ENCODE measurements at places on chromosomes 16 and 17.
A peak's percentile ranks its signal among the peaks of the same experiment; 100 is the strongest.

- DNase-seq = peak; percentile 93
These were observed 37.4 kb downstream of the CLEC16A start for GRCh38 chr16:10981697-10982216.

DNA sequence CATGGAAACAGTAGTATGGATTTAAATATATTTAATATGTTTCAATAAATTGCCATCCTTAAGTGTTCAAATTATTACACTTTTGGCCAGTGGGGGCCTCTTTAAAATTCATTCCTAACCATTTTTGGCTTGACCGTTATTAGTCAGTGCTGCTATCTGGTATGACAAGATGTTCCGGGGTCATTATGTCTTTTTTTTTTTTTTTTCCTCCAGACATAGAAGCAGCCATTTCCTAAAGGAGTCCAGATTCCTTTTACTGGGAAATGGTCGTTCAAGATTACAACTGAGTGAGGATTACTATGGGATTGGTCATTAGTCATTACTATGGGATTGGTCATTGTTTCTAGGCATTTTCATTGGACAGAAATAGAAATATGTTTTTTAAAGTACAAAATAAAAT, 53.4 kb downstream of the NF1 start:
- DNase-seq = no peak

DNA sequence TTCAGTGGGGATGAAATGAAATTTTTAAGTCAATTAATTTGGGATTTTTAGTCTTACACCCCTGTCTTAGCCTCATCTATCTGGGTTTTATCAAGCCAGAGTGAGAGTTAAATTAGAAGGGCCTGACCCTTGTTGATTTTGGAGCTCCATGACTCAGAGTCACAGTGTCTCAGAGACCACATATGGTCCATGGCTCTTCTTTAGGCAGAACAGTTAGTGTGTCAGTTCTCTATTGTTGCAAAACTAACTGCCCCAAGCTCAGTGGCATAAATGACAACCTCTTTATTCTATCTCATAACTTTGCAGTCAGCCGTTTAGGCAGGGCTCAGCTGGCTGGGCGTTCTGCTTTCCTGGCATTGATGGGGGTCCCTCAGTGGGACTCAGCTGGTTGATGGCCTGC, 44.7 kb downstream of the IRF8 start:
- DNase-seq = no peak

- no peak for DNase-seq
These were observed 339.1 kb upstream of the RBFOX1 start for GRCh38 chr16:6993544-6993943.

DNA sequence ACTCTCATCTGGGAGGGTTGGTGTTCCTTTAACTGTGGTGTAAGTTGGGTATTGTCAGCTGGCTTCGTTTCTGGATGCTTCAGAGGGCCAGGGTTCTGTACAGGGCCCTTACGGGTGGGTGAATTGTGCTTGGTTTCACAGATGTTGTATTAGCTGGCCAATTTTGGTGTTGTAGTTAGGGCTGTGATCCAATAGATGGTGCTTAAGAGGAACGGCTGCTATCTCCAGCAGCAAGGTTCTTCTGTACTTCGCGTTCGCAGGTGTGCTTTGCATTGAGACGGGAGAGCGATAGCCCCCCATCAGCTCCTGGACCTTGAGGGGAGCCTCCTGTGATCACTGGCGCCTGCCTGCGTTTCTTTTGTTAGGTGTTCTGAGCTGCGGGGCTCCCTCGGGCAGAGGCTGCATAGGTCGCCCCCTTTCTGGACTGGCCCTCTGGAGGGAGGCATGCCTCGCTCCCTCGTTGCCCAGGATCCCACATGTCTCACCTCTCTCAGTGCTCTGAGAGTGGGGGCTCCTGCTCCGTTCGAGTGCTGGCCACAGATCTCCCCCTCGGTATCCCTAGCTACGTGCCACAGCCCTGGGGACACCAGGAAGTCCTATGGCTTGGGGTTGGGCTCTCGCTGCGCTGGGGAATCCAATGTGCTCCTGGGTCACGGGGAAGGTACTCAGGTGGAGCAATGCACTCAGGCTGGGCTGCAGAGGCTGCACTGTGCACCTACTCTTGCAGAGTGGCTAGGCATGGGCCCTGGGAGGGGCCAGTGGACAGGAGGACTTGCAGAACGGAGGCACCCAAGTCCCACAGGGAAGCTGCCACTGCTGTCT, 837 bp upstream of the PRDM7 start:
- DNase-seq = peak; percentile 83

DNA sequence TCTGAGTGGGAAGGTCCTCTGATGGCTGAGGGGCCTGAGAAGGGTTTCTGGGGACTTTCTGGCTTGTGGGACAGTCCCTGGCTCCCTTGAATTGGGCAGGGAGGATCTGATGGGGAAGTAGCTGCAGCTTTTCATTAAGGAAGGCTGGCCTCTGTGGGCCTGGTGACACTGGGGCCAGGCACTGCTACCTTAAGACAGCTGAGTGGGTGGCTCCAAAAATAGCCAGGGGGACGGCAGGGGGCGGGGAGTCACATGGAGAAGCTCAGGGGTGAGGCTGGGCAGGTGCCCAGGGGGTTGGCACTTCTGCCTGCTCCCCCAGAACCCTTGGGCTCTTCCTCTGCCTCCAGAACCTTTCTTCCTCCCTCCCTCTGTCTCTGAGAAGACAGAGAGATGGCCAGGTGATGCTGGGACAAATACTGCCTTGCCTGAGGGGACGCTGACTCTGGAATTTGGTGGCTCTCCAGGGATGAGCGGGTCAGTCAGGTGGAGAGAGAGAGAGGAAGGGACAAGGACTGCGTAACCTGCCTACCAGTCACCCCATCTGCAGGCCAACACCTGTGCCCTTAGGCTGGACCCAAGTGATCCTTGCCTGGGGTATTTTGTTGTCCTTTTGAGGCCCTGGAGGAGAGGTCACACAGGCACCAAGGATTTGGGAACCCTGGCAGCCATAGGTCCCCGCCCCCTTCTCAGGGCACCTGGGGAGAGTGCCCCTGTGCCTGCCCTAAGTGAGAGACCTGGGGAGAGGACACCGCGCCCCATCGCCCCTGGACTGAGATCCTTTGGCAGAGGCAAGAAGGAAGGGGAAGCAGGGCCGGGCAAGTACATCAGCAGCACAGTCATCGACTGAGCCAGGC, 1.7 kb upstream of the SGCA start:
- DNase-seq = no peak

DNA sequence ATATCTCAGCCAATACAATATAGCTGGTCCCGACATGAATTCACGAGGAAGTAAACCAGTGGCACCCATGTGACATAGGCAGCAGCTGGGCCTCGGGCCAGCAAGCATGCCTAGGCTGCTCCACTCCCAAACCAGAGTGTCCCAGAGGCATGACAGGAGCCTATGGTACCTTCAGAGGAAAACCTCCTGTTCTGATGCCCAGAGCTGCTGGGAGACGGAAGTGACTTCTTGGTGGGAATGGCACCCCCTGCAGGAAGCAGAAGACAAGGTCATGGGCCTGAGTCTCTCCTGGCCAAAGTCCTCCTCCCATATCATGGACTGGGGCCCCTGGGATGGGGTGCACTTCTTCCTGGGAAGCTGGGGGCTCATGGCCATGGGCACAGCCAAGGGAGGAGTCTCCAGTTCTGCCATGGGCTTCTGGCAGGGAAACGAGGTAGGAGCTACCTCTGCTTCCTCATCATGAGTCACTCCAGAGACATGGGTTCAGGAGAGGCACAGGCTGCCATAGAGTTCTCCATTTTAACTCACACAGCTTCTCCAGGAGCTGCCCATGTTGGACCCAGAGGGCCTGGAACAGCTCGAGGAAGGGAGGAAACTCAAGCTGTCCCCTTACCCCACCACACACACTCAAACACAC, 13.4 kb downstream of the FBF1 start:
- peak; percentile 51 for DNase-seq

GRCh38 chr17:63075969-63076368, 109.9 kb downstream of the TANC2 start:
- DNase-seq = no peak

Measured in NAMALWA (cell line).